ENCODE measurements at places on chromosomes 12 and 14. TPM values are rescaled to one million over a fixed set of nuclear protein-coding genes. Genes with fewer than 3 reads are reported as not detected.

Gene TEX52
- total RNA-seq: not detected

Gene EML1
- 10.3 TPM for total RNA-seq

Gene HOXC12
- total RNA-seq: not detected

Gene BAG5
- total RNA-seq: 22.9 TPM

Gene DYRK4
- total RNA-seq: 40.0 TPM

DNA sequence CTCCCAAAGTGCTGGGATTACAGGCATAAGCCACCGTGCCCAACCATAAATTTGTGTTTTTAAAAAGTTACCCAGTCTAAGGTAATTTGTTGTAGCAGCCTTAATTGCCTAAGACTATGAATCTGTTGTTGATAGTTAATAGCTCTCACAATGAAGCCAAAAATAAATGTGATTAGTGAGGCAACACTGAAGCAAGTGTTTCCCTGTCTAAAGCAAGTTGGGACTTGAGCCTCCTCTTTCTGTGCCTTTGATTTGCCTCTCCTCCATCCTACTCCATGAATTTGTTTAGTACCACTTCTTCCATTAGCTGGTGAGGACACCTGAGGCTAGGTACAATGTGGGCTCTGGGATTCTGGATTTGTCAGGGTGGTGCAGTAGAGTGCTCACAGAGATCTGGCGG is 36.8 kb downstream of the DAAM1 start:
- no peak for DNase-seq

Data from HFFc6 (cell line).